ENCODE measurements at places on chromosomes 5 and 9.

DNA sequence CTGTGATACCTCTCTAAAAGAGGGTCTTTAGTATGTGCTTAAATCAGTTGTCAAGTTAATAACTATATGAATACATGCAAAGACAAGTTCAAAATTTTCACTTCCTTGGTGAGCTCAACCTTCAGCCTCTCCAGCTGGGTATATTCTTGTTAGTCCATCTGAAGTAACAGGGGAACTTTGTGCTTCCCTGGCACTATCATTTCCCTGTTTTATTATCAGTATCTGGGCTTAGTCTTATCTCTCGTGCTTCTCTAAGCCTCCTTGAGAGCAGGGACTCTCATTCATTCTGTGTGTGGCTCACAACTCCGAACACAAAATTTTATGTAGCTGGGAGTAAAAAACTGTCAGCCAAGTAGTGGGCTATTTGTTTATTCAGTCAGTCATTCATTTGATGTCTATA is 175.9 kb upstream of the MAP3K1 start:
- DNase-seq = no peak

GRCh38 chr9:5622016-5622415 is 6.9 kb upstream of the RIC1 start:
- DNase-seq = no peak

DNA sequence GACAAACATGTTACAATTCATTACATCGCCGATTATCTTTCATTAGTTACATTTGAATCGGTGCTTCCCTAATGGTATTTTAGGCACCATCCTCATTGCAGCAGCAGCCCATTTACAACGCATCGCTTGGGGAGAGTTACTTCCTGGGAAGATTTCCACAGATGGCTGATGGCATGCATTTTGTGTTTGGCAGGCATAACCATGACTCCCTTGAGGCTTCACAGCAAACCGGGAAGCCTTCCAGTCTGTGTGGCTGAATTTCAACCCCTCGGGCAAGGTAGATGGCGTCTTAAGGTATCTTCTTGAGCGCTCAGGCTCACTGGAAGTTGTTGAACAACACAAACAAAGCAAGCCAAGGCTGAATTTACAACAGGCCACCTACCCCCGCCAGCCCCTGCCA is 1.6 kb upstream of the DNAH5 start:
- DNase-seq = no peak

GRCh38 chr9:108181441-108181840 is 674.3 kb downstream of the ACTL7B start:
- DNase-seq = peak; percentile 64

DNA sequence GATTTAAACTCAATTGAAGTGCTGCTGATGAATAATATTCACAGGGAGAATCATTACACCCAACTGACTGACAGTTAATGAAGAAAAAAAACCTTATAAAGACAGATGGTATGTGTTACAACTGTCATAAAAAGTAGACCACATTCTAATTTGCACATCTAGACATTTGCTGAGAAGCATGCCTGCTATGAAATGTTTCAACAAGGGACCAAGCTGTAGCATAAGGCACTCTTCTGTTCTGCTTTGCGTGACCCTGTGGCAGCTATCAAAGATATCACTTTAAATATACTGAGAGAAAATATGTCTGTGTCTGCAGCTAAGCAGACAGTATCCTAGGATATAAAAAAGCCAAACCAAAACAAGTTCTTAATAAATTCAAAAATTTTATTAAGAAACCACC is 153.7 kb downstream of the TMEM232 start:
- no peak for DNase-seq

All from esophagus muscularis mucosa (tissue), 4 donors.